ENCODE measurements at places on chromosomes 12 and 14. TPM values are rescaled to one million over a fixed set of nuclear protein-coding genes. Genes with fewer than 3 reads are reported as not detected.

Gene BEGAIN
- total RNA-seq: 0.26 TPM

Gene GLI1
- total RNA-seq: 0.54 TPM

Gene LRIG3
- 261 TPM for total RNA-seq

Gene C1R
- total RNA-seq: 7.6 TPM

Gene IFNG-AS1
- total RNA-seq: not detected

Gene ADCY4
- total RNA-seq: 3.4 TPM

Gene DLGAP5
- total RNA-seq: 54.3 TPM

Gene RTL1
- total RNA-seq: 0.12 TPM

Gene SLC8A3
- total RNA-seq: not detected

Gene BRF1
- total RNA-seq: 38.4 TPM

DNA sequence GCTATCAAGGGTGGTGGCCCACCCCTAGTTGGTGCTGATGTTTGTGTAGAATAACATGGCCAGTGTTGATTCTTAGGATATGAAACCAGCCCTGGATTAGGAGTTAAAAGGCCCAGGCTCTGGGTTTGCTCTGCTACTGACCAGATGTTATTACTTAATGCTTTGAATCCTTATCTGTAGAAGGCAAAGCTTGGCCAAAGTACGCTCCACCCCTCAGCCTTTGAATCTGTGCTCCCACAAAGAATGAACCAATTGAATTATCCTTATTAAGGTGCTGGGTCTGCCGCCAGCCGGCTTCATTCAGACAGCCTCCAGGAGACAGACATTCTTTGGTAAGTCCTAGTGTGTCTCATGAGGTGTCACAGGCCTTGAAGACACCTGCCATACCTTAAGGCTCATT lies 41.8 kb downstream of the AKAP3 start:
- DNase-seq: no peak

DNA sequence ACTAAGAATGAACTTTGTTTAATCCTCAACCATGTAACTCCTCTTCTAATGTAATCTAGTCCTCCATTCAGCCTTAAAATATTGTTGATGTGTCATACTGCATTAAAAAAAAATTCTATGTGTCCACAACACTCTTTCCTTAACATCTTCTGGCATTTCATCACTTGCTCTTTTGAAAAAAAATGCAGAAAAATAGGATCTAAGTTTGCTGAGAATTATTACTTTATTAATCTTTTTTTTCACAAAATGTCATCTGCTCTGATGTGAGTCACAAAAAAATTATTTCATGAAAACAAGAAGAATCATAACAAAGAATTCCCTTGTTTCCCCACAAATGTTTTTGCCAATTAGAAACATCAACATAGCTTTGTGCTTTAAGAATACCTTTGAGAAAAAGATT lies 410.1 kb upstream of the MGAT4C start:
- DNase-seq: no peak

GRCh38 chr12:74538491-74539258 lies 1.0 kb downstream of the ATXN7L3B start:
- peak; percentile 32 for DNase-seq

DNA sequence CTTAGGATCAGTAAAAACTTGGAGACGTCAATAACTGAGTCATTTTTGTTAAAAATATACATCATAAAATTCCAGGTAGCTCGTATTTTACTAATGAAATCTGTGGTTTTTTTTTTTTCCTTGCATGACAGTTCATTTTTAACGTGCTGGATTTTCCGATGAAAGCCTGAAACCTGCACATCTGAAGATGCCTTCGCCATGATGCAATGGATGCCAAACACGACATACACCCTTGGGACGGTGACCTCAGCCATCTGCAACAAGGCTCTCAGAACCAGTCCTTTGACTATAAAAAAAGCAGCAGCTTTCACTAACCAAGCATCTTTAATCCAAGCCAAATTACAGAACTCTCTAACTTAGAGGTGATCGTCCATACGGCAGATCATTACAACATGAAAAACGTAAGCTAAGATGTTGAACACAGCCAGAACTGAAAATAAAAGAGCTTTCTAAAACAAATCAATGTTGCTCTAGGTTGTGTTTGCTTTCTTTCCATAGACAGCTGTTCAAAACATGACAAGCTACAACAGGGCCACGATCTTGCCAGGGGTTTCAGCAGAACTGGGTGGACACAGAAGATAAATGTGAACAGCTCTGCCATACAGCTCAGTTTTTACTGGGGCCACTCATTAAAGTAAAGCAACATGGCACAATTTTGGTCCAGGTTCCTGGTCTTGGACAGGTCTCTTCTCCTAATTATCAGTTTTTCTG lies 7.8 kb downstream of the NIN start:
- no peak for DNase-seq

- no peak for DNase-seq
These were observed 21.7 kb upstream of the KICS2 start for GRCh38 chr12:64243809-64244208.

GRCh38 chr14:89493877-89494634 lies 77.0 kb upstream of the FOXN3 start:
- no peak for DNase-seq

GRCh38 chr14:99818503-99819036 lies 25.4 kb downstream of the EML1 start:
- no peak for DNase-seq

GRCh38 chr14:81450100-81450531 lies 50.0 kb upstream of the STON2 start:
- DNase-seq: no peak

DNA sequence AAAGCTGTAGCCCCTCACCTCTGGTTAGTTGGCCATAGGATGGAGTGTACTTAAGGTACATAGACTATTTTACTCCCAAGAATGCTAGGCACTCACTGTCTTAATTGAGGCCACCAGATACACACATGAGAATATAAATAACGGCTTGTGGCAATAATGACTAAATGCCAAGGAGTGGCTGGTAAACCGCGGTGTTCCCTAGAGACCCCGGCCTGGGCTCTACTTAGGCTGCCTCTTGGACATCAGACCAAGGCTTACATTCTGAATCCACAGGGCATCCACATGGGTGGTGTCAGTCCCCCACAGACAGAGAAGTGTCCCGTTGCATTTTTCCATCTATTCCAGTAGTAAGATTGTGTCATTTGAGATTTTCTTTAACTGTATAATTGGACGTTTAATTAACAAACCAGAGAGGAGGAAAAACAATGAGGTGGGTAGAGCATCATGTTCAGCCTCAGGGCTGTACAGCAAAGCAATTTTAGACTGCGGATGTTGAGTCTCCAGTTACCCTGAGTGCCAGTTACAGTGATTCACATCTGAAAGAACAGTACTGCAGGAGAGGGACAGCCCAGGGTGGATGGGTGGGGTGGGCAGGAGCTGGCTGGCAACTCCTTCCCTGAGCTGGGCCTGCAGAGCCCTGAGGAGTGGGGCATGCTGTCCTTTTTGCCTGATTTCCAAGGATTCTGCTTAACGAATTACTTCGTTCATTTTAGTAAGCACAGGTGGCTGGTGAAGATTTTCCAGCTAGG lies 20.5 kb downstream of the CKB start:
- no peak for DNase-seq

DNA sequence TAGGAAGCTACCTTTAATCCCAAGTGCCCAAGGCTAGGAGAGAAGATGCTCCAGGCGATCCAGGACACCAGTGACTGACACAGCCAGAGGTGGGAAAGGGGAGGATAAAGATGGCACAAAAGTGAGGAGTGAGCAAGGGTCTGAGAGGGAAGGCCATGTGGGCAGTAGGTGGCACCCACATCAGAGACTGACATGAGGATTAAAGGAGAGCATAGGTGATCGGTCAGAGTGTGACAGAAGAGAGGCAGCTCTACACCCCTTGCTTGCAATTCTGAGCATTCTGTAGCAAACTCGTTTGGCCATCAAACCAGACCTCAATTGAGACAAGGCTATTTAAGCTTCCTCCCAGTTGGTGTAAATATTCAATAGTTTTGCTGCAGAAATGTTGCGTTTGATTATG lies 724 bp upstream of the CD27 start:
- DNase-seq: no peak

- no peak for DNase-seq
These were observed 111.4 kb upstream of the SFSWAP start for GRCh38 chr12:131599190-131600159.

- no peak for DNase-seq
These were observed 174.8 kb upstream of the AVPR1A start for GRCh38 chr12:63325757-63326156.

DNA sequence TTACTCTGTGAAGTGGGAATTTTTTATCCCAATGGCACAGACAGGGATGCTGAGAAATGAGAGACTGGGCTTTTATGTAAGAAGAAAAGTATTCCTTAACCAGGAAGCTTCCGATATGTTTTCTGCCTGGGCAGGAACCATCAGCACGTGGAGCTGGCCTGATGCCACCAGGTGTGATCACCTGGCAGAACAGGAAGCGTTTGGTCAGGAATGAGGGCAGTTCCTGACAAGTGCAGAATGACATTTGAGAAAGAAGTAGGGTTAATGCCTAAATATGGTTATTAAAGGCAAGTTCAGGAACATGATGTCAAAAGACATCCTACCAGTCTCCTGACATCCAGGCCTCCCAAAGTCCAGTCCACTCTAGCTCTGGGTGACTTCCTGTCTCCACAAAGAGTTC lies 210.3 kb downstream of the NUAK1 start:
- DNase-seq: peak; percentile 62

DNA sequence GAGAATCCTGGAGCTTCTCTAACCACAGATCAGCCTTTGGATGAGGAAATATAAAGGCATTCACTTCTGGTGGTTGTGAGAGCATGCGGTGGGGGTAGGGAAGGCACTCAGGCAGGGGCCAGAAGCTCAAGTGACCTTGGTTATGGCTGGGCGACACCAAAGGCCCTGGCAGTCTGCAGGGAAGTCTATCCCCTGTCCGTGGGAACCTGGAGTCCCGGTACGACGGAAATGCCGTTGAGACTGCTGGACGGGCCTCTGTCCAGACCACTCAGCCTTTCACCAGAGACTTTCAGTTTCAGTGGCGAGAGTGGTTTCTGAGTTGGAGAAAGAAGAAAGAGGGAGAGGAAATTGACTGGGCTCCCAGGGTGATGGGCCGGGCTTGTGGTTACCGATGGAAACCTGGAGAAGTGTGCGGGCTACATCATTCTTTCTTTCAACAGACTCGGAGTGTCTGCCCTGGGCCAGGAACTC lies 20.9 kb downstream of the ISCA2 start:
- peak; percentile 58 for DNase-seq

- no peak for DNase-seq
These were observed 857.1 kb downstream of the AACS start for GRCh38 chr12:125922330-125922729.

- peak; percentile 66 for DNase-seq
These were observed 262.6 kb upstream of the BTG1 start for GRCh38 chr12:92408072-92408900.

DNA sequence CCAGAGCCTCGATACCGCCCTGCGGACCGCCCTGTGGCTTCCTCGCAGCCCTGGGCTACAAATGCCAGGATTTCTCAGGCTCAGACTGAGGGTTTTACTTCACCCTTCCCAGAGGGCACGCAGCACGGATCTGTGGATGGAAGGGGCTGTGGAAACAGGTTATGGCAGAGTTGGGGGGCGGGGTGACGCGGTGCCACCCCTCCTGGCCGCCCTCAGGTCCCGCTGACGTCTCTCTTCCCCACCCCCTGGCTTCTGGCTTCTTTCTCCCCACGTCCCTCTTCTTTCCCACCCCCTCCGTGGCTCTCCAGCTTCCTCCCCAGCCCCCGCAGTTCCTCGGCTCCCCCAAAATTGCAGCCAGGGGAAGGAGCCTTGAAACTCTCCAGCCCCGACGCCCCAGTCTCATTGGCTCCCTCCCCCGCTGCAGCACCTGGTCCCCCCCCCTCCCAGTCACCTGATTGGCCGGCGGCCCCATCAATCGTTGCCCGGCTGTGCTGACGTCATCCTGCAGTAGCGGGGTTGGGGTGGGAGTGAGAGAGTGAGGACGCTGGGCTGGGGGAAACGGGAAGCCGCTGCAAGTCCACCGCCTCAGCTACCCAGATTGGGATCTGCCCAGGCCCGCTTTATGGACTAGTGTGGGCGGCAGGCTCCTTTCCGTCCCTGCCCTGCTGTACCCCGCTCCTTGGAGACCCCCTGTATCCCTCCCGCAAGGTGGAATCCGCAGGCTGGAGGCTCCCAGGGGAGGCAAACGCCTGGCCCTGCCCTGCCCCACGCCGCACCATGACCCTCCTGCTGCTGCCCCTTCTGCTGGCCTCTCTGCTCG lies at the start of gene CLSTN3:
CLSTN3 (plus strand) TSS at position 500 of the 820 bp plus-strand sequence; CDS start at position 778, 278 bp downstream.
- peak; percentile 82 for DNase-seq

DNA sequence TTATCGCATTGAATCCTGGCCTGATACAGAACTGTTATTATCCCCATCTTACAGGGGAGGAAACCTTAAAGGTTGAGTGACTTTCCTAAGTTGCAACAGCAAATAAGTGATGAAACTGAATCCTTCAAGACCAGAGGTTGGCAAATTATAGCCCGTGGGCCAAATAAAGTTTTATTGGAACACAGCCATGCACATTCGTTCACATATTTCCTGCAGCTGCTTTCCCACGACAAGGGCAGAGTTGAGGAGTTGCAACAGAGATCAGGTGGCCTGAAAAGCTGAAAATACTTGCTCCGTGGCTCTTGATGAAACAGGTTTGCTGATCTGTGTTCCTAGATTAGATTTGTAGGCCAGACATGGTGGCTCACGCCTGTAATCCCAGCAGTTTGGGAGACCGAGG lies 126.7 kb downstream of the PHETA1 start:
- DNase-seq: no peak

DNA sequence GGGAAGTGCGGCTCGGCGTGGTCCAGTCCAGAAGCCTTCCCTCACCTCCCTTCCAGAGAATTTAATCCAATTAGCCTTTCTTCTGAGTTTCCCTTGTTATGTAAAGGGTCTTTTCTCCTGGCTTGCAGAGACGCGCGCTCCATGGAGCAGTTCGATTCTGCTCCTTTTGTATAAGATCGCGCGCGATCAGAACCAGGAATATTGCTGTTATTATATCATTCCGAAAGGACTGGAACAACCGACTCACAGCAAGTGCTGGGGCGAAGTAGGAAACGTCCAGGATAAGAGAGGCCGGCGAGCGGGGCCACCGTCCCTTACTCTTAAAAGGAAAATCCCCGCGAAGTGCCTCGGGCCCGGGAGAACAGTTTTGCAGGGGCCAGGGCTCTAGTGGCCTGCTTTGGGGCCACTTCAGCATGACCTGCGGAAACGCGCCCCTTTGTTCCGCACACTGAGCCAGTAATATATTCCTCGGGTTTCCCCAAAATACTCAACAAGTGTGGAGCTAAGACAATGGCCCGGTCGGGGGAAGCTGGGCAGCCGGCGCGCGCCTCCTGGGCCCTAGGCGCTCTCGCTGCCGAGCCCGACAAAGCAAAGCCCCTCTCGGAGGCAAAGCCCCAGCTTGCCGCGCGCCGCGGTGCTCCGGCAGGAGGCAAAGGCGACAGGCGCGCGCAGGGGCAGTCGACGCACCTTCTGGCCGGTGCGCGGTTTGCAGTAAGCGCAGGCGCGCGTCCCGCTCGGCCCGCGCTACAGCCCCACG lies 2.9 kb downstream of the RFX4 start:
- peak; percentile 41 for DNase-seq

- no peak for DNase-seq
These were observed 141.2 kb upstream of the NOS1 start for GRCh38 chr12:117502633-117503032.

DNA sequence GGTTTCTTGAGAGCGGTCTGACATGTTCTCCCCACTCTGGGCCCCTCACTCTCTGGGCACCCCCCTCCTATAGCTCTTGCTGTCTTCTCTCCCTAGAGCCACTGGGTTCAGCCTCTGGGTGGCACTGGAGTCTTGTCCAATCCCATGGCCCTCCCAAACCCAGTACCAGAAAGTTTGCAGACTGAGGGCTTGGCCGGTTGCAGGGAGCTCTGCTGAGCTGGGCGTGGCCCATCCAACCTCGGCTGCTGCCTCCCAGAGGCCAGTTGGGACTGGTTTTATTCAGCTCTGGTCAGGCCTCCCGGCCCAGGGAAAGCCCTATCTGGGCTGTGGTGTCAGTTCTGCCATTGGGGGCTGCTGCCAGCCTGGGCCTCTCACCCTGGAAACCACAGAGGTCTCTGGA lies 37.9 kb downstream of the ISCA2 start:
- peak; percentile 24 for DNase-seq

Data from Calu3 (cell line).